ENCODE measurements at places on chromosomes 1 and 21.
A peak's percentile ranks its signal among the peaks of the same experiment; 100 is the strongest.

GRCh38 chr21:35163411-35163810 lies 114.3 kb upstream of the RUNX1 start:
- DNase-seq, result no peak

DNA sequence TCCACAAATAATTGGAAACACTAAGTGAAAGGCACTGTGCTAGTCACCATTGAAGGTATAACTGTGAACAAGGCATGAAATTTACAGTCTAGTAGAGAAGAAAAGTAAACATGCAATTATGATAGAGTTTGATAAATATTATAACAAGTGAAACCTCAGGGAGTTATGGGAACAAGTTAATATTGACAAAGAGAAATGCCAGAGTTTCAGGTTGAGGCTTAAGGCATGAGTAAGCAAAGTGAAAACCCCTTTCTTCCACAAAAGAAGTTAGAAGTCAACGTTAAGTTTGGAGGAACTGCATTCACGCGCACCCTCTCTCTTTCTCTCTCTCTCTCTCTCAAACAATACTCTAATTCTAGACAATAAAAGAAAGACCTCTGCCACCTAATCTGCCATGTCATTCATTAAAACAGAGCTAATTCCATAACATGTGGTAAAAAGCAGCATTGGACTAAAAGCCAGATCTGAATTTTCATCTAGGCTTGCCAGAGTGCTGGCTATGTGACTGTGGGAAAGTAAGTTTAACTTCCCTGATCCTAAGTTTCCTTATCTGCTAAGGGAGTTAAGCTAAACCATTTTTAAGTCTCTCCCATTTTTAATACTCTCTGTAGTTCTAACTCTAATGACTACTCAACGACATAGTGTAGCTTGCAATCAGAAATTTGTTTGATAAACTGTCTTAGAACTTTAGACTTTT lies 22.0 kb downstream of the SLC44A5 start:
- DNase-seq, result no peak

DNA sequence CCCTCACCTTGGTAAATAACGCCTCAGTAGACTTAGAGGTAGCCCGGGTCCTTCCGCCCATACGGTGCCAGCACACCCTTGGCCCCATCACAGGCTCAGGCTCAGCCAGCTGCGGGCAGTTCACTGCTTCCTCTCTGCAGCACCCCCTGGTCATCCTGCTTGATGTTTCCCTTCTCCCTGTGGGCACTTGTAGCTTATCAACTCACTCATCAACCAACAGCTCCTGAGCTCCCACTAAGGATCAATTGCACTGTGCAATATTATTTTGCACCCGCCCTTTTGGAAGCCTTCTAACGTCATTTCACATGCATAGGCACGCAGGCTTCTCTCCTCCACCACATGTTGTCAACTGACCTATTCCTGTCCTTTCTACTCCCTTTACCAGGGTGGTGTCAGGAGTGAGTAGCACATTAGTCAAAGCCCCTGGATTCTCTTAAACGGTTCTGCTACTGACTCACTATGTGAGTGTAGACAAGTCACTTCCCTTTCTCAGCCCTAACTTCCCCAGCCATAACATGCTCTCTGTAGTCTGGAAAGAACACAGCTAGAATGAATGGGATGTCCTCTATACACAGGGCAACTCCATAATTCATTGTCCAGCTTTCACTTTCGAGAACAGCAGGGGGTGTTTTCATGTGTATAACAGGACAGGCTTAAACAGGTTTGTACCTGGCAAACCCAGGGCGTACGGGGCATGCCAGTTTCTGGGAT lies 47.1 kb upstream of the IRF2BP2 start:
- no peak for DNase-seq

- no peak for DNase-seq
These were observed 22.3 kb downstream of the THEM4 start for GRCh38 chr1:151887028-151887427.

GRCh38 chr1:6459850-6460265 lies 6.1 kb downstream of the TNFRSF25 start:
- peak; percentile 75 for DNase-seq

GRCh38 chr1:68185743-68186142 lies 46.6 kb downstream of the WLS start:
- DNase-seq, result no peak

DNA sequence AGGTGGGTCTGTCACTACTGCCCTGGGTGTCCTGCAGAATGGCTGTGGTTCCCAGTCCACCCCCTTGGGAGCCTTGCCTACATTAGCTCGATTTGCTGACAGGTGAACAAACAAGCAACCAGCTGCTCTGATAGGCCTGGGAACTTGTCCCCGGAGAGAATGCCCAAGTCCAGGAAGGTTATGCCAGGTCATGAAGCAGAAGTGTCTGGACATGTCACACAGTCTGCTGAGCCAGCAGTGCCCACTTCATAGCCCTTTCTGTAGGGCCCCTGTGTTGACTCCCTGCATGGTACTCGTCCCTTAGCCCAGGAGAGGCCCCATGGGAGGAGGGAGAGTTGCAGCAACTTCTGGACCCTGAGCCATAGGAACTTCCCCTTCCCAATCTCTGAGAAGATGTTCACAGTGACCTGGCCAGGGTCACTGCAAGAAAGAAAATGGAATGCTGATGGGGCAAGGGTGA lies 31.0 kb downstream of the UCK2 start:
- DNase-seq, result no peak

DNA sequence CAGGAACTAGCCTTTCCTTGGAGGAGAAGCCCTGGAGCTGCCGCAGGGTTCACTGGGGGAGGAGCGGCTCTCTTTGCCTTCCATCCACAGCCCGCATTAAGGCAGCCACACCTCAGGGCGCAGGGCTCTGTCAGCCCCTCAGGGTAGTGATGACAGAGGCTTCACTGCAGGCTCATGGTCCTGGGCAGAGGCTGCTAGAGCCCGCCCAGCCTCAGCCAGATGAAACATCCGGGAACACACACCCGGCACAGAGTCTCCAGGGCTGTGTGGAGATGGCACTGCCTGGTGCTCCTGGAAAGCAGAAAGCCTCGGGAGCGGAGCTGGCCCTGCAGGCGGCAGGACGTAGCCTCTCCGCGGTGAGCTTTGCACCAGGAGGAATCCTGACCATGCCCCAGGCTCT lies 29.4 kb upstream of the PEX10 start:
- DNase-seq, result no peak

DNA sequence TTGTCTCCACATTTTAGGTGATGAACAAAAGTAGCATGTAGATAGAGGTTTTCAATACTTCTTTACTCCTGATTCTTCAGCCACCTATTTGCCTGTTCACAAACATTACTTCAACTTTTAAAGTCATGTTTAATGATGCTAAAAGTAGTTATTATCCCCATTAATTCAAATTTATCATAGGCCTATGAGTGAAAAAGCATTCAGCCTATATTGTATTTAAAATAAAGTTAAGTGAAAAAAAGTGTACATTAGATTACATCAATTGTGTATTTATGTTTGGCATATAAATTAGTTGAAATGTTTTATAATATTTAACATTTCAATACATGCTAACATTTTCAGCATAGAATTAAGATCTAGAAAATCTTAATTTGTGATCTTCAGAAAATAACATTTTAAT lies 10.5 kb downstream of the CDKN2C start:
- DNase-seq, result no peak

DNA sequence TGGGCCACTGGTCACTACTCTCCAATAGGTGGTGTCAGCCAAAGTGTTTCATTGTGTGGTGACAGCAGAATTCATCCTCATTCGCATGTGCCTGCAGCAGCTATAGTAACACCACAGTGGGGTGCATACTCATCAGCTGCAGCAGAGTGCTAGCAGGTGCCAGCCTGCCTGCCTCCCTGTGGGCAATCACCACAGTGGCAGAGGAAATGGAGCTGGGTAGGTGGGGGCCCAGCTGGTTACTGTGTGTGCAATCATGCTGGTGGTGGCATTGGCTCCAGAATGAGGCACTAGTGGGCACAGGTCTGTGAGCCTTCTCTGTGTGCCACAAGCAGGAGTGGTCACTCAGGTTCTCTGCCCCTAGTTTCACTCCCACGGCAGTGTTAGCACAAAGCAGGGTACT lies 579.2 kb downstream of the PTPRC start:
- no peak for DNase-seq

DNA sequence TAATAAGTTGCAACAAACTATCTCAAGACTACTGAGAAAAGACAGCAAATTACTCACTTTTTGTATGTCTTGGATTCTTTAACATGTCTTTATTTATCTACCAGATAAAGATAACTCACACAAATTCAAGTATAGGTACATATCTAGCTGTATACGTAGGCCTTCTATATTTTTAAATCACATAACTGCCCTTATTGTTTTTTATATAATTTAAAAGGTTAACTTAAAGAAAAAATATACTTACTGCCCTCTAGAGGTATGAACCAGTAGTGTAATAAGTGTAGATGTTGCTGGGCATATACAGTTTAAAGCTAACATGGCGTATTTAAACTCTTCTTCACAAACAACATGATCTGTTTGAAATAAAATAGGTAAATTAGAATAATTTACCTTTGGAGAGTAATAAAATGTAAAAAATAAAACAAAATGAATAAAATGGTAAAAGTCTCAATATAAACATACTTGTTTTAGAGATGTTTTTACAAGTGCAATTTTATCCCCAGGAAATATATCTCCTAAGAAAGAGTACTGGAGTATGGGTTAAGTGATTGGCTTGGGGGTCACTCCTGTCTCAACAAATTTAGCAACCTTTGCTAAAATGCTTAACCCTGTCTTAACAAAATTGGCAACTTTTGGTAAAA lies 235.2 kb downstream of the KCNT2 start:
- DNase-seq, result no peak

GRCh38 chr1:89425056-89425455 lies 61.2 kb downstream of the GBP6 start:
- no peak for DNase-seq

DNA sequence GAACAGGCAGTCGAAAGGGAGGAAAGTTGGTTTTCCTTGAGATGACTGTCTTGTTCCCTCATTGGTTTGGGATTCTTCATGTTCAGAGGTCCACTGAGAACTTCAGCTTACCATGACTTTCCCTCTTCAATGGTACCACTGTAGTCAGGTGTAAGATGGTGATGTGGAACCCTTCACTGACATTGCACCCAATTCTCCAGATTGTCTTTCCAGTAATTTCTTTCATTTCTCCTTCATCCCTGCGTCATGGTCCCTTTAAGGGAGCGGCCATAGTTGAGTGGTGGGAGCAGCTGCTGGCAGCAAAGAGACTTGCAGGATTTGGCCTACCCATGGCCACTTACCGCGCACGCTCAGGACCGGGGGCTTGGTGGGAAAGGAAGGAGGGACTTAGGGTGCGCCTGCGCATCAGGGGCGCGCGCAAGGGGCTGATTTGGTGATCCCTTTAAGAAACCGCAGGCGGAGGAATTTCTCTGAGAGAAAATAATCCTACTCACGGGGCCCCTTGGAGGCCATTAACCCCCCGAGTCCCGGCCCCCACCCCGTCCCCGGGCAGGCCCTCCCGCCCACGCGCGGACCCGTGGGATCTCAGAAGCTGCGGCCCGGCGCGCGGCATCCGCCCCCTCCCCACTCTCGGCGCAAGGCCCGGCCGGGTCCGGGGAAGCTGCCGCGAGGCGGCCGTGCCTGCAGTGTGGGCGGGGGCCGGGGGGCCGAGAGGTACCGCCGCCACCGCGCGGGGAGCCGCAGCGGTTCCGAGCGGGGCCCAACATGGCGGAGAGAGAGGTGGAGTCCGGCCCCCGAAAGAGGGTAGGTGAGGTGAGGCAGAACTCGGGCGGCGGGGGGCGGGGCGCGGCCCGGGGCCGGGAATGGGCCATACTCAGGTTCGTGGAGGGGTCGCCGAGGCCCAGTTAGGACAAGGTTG lies at the start of gene ZMYM4:
Gene ZMYM4, plus strand, starts transcription at position 428 of the 919 bp plus-strand sequence. Its CDS starts 338 bp downstream, at position 766.
- peak; percentile 87 for DNase-seq

- DNase-seq, result no peak
These were observed 18.8 kb downstream of the DPYD start for GRCh38 chr1:97902067-97902466.

- no peak for DNase-seq
These were observed 221.5 kb upstream of the SGIP1 start for GRCh38 chr1:66312271-66312990.

DNA sequence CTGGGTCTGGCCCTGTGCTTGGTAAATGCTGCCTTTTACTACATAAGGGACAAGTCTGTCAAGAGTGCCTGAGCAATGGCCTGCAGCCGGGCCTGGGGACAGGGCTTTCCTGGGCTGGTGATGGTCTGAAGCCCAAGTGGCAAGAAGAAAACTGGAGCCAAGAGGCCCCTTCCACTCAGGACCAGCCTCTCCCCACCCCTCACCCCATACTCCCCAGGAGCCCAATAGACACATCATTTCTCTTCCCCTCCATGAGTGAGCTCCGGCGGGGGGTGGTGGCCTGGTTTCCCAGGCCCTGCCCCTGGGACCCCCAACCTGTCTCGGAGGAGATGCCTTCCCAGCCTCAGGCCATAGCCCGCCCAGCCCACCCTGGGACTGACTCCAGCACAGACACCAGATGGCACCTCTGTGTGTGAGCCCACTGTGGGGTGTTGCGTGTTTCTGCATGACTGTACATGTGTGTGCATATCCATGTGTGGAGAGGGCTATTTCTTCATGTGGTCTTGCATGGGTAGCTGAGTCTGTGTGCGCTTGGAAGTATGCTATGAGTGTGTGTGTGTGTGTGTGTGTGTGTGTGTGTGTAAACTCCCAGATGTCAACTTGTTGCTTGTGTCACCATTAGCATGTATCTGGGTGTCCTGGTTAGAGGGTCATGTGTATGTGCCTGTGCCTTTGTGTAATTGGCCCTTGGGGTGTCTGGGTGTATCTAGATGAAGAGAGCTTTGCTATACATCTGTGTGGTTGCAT lies 14.3 kb upstream of the LRP8 start:
- no peak for DNase-seq

DNA sequence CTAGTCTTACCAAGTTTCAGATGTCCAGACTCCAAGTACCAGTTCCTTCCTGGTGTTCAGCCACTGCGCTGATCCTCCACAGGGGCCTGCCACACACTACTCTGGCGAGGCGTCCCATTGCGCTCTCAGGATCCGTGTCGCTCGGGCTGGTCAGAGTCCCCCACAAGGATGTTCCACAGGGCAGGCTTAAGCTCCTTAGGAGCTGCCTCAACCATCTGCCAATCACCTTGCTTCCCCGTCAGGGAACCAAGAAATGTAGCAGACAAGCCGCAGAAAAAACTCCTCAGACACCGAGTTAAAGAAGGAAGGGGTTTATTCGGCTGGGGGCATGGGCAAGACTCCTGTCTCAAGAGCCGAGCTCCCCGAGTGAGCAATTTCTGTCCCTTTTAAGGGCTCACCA lies 9.8 kb downstream of the OR2W3 start:
- DNase-seq, result no peak

DNA sequence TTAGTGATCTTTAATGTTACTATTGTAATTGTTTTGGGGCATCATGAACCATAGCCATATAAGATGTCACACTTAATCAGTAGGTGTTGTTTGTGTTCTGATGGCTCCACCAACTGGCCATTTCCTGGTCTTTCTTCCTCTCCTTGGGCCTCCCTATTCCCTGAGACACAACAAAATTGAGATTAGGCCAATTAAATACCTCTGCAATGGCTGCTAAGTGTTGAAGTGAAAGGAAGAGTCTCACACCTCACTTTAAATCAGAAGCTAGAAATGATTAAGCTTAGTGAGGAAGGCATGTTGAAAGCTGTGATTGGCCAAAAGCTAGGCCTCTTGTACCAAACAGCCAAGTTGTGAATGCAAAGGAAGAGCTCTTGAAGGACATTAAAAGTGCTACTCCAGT lies 30.7 kb downstream of the PPP2R5A start:
- peak; percentile 33 for DNase-seq

All from CD4-positive, alpha-beta T cell (primary cell).